Colonic mucosa (tissue), 4 donors: ENCODE measurements at places on chromosomes 3 and 15. TPM values are rescaled to one million over a fixed set of nuclear protein-coding genes. Genes with fewer than 3 reads are reported as not detected.

ARL14 gene
- 17.6 TPM for total RNA-seq

LRRC15 gene
- total RNA-seq, result 0.32 TPM

FOXB1 gene
- not detected for total RNA-seq

AHSG gene
- total RNA-seq, result 1.9 TPM

TERC gene
- 5.5 TPM for total RNA-seq

LDHAL6B gene
- not detected for total RNA-seq

AADACL2 gene
- not detected for total RNA-seq

MASP1 gene
- total RNA-seq, result 11.1 TPM

- H3K27ac ChIP-seq, result peak overlapping the region; percentile 47
- H3K36me3 ChIP-seq, result no peaks in the 10 kb centered on the region
- no peaks in the 10 kb centered on the region for H3K27me3 ChIP-seq
- H3K4me1 ChIP-seq, result no peaks in the 10 kb centered on the region
- no peak overlapping the region for H3K4me3 ChIP-seq
Observed at GRCh38 chr15:63939531-63940130, 105.9 kb upstream of the HERC1 start.

- no peak overlapping the region for H3K4me3 ChIP-seq
- no peak overlapping the region for H3K27ac ChIP-seq
- no peaks in the 10 kb centered on the region for H3K27me3 ChIP-seq
- DNase-seq, result no peak
Observed at GRCh38 chr3:121988146-121988545, 33.9 kb downstream of the ILDR1 start.

DNA sequence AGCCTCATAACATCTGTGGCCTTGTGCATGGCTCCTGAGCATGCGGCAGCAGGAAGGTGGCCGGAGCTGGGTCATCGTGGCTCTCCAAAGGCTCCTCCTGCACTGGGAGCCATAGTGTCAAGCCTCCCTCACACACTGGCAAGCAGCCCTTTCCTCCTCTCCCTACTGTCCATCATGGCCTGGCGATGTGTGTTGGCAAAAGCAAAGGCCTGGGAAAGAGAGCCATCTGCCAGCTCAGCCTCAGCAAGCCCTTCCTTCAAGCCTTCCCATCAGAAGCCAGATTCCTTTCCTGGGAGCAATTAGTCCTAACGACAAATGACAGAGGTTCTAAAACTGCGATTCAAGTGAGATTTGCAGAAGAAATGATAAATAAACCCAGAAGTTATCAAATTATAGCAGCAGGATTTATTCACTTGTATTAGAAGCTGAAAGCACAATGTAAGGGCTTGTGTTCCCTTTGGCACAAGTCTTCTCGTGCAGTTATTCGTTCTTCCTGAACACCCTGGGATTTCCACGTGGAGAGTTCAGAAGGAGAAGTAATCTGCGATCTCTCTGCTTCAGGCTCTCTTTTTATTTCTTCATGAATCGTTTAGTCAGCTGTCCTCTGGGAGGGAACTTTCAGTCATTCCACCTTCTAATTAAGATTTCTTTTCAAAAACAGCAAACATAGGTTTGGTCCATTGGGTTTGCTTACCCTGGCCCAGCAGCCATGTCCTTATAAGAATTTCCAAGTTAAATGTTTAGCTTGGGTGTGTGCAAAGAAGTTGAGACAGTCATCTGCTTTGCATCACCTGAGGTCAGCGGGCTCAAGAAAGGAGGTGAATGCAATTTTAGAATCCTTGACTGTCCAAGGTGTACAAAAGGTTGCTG, 110.3 kb upstream of the TMC3 start:
- H3K27ac ChIP-seq, result no peak overlapping the region
- DNase-seq, result no peak
- H3K4me1 ChIP-seq, result no peaks in the 10 kb centered on the region

- H3K36me3 ChIP-seq, result no peaks in the 10 kb centered on the region
- no peak for DNase-seq
- no peak overlapping the region for H3K4me3 ChIP-seq
- H3K27me3 ChIP-seq, result no peaks in the 10 kb centered on the region
- no peak overlapping the region for H3K27ac ChIP-seq
Observed at GRCh38 chr3:84755860-84756259, 202.9 kb upstream of the CADM2 start.

- no peak overlapping the region for H3K4me3 ChIP-seq
- H3K27ac ChIP-seq, result no peak overlapping the region
Observed at GRCh38 chr3:129608936-129609590, 2.6 kb upstream of the PLXND1 start.

DNA sequence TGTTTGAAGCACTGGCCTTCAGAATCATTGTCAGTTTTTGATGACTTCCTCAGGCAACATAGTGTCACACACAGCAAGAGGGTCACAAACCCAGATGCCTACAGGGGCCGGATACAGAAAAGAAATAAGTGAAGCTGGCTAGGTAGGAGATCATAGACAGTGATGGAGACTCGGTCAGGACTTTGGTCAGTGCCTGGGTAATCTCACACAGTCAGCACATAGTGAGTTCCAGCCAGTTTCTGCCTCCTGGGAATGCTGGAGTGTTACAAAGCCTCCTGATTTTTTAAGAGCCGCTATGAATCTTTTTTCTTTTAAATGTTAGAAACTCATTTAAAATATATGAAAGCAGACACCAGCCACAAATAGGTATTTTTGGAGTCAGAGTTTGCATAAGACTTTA, 399.1 kb downstream of the IL5RA start:
- H3K36me3 ChIP-seq, result no peaks in the 10 kb centered on the region
- H3K27ac ChIP-seq, result no peak overlapping the region
- DNase-seq, result no peak
- no peaks in the 10 kb centered on the region for H3K27me3 ChIP-seq

DNA sequence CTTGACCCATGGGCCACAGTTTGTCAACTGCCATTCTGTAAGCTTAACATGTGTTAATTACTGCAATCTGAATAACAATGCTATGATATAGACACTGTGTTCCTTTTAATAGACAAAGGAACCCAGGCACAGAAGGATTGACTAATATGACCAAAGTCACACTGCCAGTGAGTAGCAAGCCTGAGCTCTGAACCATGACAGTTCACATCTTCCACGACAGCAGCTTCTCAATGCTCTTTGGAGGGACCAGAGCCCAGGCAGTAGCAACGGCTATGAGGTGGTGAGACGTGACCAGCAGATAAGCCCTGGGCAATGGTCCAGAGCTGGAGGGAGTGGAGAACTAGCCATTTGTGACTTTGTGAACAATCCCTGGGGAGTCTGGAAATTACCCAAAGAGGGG, 19.4 kb downstream of the CA12 start:
- H3K27me3 ChIP-seq, result no peaks in the 10 kb centered on the region
- H3K4me1 ChIP-seq, result peaks cover 9% of the 10 kb centered on the region
- H3K27ac ChIP-seq, result no peak overlapping the region
- H3K4me3 ChIP-seq, result no peak overlapping the region
- DNase-seq, result peak; percentile 73

- no peak for DNase-seq
- no peaks in the 10 kb centered on the region for H3K4me1 ChIP-seq
- no peak overlapping the region for H3K4me3 ChIP-seq
Observed at GRCh38 chr3:17964108-17964507, 221.7 kb upstream of the TBC1D5 start.

GRCh38 chr3:138338811-138339210, 9.2 kb upstream of the NME9 start:
- H3K4me1 ChIP-seq, result no peaks in the 10 kb centered on the region
- no peak overlapping the region for H3K4me3 ChIP-seq
- no peaks in the 10 kb centered on the region for H3K36me3 ChIP-seq
- no peaks in the 10 kb centered on the region for H3K27me3 ChIP-seq
- no peak overlapping the region for H3K27ac ChIP-seq
- DNase-seq, result no peak

- no peak overlapping the region for H3K4me3 ChIP-seq
- H3K27ac ChIP-seq, result no peak overlapping the region
- H3K36me3 ChIP-seq, result no peaks in the 10 kb centered on the region
- H3K4me1 ChIP-seq, result no peaks in the 10 kb centered on the region
Observed at GRCh38 chr15:72966641-72967040, 85.6 kb upstream of the NEO1 start.

GRCh38 chr3:341998-342397, 145.4 kb downstream of the CHL1 start:
- no peaks in the 10 kb centered on the region for H3K27me3 ChIP-seq
- H3K36me3 ChIP-seq, result no peaks in the 10 kb centered on the region
- H3K4me3 ChIP-seq, result no peak overlapping the region
- no peak for DNase-seq
- no peak overlapping the region for H3K27ac ChIP-seq
- H3K4me1 ChIP-seq, result no peaks in the 10 kb centered on the region

- no peaks in the 10 kb centered on the region for H3K27me3 ChIP-seq
- DNase-seq, result no peak
- H3K36me3 ChIP-seq, result no peaks in the 10 kb centered on the region
- H3K4me1 ChIP-seq, result no peaks in the 10 kb centered on the region
Observed at GRCh38 chr3:118772547-118773011, 262.1 kb downstream of the IGSF11 start.

DNA sequence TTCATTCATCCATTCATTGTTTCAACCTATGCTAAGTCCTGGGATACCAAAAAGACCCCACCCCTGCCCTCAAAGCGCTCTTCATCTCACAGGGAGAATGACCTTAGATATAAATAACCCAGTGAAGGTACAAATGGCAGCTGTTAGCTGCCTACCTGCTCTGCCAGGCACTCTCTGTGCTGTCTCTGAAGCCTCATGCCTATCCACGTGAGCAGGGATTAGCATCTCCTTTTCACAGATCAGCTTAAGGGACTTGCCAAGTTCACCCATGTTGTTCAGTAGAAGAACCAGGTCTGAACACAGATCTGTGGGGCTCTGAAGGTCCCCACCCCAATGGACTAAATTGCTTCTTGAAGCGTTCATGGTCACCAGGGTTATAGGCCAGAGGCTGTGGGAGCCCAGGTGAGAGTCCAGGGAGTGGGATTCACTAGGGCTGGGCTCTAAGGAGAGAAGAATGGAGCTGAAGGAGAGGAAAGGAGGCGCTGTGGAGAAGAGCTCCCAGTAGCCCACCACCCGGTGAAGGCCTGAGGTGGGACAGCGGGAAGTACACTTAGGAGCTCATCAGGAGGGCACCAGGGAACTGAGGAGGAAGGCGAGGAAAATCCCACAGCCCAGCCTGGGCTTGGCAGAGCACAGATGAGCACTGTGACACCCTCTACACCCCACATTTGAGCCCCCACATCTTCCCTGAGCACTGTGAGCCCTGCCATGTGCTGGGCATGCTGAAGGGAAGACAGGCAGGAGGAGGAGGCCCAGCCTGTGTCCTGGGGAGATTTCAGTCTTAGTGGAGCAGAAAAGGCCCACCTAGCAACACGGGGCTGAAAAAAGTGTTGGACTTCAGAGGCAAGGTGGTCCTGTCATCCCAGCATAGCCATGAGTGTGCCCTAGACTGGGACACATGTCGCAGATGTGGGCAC, 20.4 kb downstream of the RBP1 start:
- DNase-seq, result no peak
- H3K4me1 ChIP-seq, result no peaks in the 10 kb centered on the region
- no peak overlapping the region for H3K27ac ChIP-seq
- H3K36me3 ChIP-seq, result no peaks in the 10 kb centered on the region

- no peaks in the 10 kb centered on the region for H3K27me3 ChIP-seq
- no peaks in the 10 kb centered on the region for H3K36me3 ChIP-seq
- no peak overlapping the region for H3K4me3 ChIP-seq
- no peak overlapping the region for H3K27ac ChIP-seq
Observed at GRCh38 chr15:41581110-41581509, 22.1 kb downstream of the TYRO3 start.

DNA sequence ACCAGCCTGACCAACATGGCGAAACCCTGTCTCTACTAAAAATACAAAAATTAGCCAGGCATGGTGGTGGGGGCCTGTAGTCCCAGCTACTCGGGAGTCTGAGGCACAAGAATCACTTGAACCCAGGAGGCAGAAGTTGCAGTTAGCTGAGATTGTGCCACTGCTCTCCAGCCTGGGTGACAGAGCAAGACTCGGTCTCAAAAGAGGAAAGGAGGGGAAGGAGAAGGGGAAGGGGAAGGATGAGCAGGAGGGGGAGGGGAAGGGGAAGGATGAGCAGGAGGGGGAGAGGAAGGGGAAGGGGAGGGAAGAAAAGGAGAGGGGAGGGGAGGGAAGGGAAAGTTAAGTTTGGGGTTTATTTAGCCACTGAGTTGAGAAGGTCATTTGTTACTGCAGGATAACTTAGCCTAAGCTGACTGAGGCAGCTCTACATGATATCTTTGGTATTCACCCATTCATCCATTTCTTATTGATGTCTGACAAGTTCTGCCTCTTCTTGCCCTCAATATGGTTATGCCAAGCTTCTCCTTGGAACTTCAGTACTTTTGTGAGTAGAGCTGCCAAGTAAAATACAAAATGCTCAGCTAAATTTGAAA, 15.9 kb upstream of the ABHD2 start:
- no peaks in the 10 kb centered on the region for H3K36me3 ChIP-seq
- no peak overlapping the region for H3K27ac ChIP-seq
- no peaks in the 10 kb centered on the region for H3K4me1 ChIP-seq
- no peak overlapping the region for H3K4me3 ChIP-seq
- DNase-seq, result no peak

DNA sequence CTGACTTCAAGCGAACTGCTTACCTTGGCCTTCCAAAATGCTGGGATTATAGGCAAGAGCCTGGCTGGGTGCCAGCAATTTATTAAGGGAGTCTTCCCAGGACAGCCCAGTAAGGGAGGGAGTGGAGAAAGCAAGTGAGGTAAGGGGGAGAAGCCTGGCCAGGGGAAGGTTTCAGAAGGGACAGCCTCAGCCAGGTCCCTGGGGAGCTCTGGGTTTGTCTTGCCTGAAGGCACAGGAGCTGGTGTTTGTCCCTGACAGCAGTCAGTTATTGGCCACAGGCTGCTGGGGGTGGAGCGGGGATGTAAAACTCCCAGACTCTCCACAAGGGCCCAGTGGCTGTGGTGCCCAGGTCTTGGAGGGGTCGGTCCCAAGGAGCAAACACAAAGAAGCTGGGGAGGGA, 33.0 kb upstream of the CDCP1 start:
- H3K4me1 ChIP-seq, result no peaks in the 10 kb centered on the region
- no peaks in the 10 kb centered on the region for H3K27me3 ChIP-seq
- H3K36me3 ChIP-seq, result no peaks in the 10 kb centered on the region
- no peak overlapping the region for H3K4me3 ChIP-seq
